ENCODE measurements at places on chromosomes 11 and 22. TPM values are rescaled to one million over a fixed set of nuclear protein-coding genes. Genes with fewer than 3 reads are reported as not detected.

GRCh38 chr11:111370902-111371578 lies 8.0 kb downstream of the POU2AF1 start:
- DNase-seq, result no peak
- H3K36me3 ChIP-seq, result no peaks in the 10 kb centered on the region
- H3K4me3 ChIP-seq, result no peak overlapping the region
- no peak overlapping the region for H3K27ac ChIP-seq
- H3K27me3 ChIP-seq, result 0 out of 2 replicates have a peak, but pooled peaks cover 5% of the 10 kb centered on the region
- H3K4me1 ChIP-seq, result no peaks in the 10 kb centered on the region

- no peak overlapping the region for H3K4me3 ChIP-seq
- H3K36me3 ChIP-seq, result peaks cover 4% of the 10 kb centered on the region
- no peak for DNase-seq
- no peaks in the 10 kb centered on the region for H3K27me3 ChIP-seq
- no peaks in the 10 kb centered on the region for H3K4me1 ChIP-seq
- no peak overlapping the region for H3K27ac ChIP-seq
Measured at GRCh38 chr11:87239001-87239400, 201.3 kb downstream of the TMEM135 start.

- H3K27me3 ChIP-seq, result no peaks in the 10 kb centered on the region
- no peak overlapping the region for H3K27ac ChIP-seq
- H3K36me3 ChIP-seq, result no peaks in the 10 kb centered on the region
- H3K4me3 ChIP-seq, result no peak overlapping the region
- DNase-seq, result no peak
Measured at GRCh38 chr11:75068993-75069392, 27.7 kb downstream of the OR2AT4 start.

- no peaks in the 10 kb centered on the region for H3K36me3 ChIP-seq
- H3K4me1 ChIP-seq, result peaks cover 34% of the 10 kb centered on the region
- no peak for DNase-seq
- no peak overlapping the region for H3K27ac ChIP-seq
Measured at GRCh38 chr11:115345361-115345760, 158.9 kb downstream of the CADM1 start.

DNA sequence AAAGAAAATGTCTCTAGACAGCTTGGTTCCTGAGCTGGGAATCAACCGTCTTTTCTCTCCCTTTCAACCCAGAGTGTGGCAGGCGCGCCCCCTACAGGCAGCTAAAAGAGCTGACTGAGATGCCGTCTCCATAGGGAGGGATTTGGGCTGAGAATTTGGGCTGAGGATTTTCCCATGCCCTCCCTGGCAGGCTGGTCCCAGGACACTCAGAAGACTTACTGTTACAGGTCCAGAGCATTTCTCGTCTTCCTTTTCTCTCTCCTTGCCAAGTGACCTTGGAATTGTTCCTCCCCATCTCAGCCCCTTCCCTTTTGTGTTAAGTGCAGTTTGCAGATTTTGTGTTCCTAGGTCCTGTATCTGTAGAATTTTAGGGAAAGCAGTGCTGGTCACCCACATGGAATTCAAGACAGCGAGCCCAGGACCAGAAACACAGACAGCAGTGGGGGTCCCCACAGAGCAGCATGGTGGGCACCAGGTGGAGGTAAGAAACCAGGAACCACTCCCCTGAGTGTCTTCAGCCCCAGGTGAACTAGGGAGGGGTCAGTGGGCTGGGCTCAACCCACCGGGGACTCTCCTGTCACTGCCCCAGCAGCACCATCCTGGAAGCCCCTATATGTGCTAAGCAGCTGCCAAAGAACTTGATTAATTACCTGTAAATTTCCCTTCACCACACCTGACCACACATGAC lies 9.9 kb upstream of the IGLL5 start:
- H3K4me3 ChIP-seq, result no peak overlapping the region
- no peaks in the 10 kb centered on the region for H3K36me3 ChIP-seq
- H3K4me1 ChIP-seq, result peaks cover 33% of the 10 kb centered on the region
- no peaks in the 10 kb centered on the region for H3K27me3 ChIP-seq

DNA sequence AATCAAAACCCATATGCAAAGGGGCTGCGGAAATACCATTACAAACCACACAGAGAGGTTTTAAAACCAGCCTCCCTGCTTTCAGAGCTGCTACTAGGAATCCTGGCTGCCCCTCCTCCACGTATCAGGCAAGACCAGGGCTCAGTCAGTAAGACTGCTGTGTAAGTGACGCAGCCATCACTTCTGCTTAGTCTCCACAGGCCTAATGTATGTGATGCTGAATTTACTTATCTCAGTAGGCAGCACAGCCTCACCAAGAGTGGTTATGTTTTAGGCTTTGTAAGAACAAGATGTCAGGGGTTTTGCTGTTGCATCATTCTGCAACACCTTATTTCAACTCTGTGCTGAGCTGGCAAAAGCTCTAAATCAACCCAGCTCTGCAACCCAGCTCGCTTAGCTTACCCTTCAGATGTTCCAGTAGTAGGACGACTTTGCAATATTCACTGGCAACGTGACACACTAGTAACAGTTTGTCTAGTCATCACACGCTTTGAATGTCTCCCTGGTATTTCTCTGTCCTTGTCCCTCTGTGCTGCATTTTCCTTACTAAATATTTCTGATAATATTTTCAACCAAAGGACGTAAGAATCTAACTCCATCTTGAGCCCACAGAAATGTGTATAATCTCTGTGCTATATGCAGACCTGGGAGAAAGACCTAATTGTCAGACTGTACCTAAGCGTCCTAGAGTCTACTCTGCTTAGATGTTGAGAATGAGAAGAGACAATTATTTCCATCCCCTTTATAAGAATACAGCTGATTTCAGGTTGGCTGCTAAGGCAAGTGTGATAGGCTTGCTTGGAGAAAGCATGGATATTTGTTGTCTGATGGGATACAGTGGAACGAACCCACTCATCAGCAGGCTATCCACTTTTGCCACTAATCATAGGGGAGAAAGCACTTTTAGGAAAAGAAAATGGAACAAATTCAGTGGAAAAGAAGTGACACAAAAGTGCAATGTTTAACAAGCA lies 72.2 kb downstream of the LARGE2 start:
- no peaks in the 10 kb centered on the region for H3K27me3 ChIP-seq
- DNase-seq, result peak; percentile 25
- H3K36me3 ChIP-seq, result 0 out of 2 replicates have a peak, but pooled peaks cover under 1% of the 10 kb centered on the region
- no peak overlapping the region for H3K4me3 ChIP-seq
- peaks cover 16% of the 10 kb centered on the region for H3K4me1 ChIP-seq
- peak overlapping the region; percentile 67 for H3K27ac ChIP-seq

DNA sequence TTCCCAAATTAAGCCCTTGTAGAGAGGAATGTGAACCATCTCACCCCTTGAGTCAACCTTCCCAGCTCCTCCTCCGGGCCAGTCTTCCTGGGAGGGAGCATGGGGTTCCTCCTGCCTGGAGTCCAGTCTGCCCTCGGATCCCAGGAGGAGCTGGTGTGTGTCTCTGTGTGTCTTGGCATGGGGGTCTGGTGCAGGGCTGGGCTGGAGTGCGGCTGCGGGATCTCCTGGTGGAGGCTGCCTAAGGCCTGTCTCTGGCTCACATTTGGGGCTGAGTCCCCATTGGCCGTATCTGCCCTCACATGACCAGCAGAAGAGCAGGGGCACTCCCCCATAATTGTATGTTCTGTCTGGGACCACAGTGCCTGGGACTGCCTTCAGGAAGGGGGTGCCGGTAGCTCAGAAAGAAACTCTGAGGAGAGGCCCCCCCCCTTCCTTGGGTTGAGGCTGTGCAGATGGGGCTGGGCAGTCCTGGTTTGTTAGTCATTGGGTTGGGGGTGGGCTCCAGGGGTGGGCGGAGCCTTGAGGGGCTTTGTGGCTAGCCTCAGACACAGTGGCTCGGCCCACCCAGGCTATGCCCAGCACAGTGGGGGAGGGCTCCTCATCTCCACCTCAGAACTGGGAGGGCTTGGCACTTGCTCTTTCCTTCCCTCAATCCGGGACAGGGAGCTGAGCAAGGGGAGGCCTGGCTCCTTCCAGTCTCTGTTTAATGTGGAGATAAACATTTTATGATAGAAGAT lies 2.9 kb downstream of the C1QTNF5 start:
- peak overlapping the region; percentile 14 for H3K4me3 ChIP-seq
- peaks cover 41% of the 10 kb centered on the region for H3K4me1 ChIP-seq
- H3K27me3 ChIP-seq, result no peaks in the 10 kb centered on the region

GRCh38 chr22:38403812-38404211 lies 51.2 kb downstream of the KCNJ4 start:
- H3K36me3 ChIP-seq, result no peaks in the 10 kb centered on the region
- no peak overlapping the region for H3K4me3 ChIP-seq
- H3K27ac ChIP-seq, result no peak overlapping the region
- no peak for DNase-seq

- H3K4me3 ChIP-seq, result no peak overlapping the region
- no peaks in the 10 kb centered on the region for H3K4me1 ChIP-seq
- no peak for DNase-seq
- no peak overlapping the region for H3K27ac ChIP-seq
Measured at GRCh38 chr11:113603277-113604059, 102.6 kb downstream of the TMPRSS5 start.

DNA sequence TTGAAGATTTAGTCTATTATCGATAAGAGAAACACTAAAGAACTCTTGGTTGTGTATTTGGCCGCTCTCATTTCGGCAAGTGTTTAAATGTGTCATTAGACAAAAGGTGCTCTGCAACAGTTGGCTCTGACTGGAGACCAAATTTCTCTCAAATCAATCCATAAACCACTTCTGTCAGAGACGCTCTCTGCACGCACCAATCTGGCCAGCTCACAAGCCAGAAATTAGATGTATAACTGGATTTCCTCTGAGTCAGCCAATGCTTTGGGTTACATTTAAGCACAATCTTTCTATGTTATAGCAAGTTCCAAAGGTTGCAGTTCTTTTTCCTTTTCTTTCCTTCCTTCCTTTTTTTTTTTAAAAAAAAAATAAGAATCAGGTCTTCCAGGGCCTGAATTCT lies 17.6 kb upstream of the PARVA start:
- DNase-seq, result no peak
- no peak overlapping the region for H3K4me3 ChIP-seq
- no peaks in the 10 kb centered on the region for H3K27me3 ChIP-seq
- H3K27ac ChIP-seq, result no peak overlapping the region

The PKDREJ gene
- polyA plus RNA-seq, result not detected

The VSTM5 gene
- 0.12 TPM for polyA plus RNA-seq
